Mucosa of descending colon (tissue), 3 donors: ENCODE measurements at places on chromosomes 6 and 20. TPM values are rescaled to one million over a fixed set of nuclear protein-coding genes. Genes with fewer than 3 reads are reported as not detected.
A peak's percentile ranks its signal among the peaks of the same experiment; 100 is the strongest.

GRCh38 chr20:63120808-63121090 lies 95.2 kb downstream of the YTHDF1 start:
- peak; percentile 10 for DNase-seq

DNA sequence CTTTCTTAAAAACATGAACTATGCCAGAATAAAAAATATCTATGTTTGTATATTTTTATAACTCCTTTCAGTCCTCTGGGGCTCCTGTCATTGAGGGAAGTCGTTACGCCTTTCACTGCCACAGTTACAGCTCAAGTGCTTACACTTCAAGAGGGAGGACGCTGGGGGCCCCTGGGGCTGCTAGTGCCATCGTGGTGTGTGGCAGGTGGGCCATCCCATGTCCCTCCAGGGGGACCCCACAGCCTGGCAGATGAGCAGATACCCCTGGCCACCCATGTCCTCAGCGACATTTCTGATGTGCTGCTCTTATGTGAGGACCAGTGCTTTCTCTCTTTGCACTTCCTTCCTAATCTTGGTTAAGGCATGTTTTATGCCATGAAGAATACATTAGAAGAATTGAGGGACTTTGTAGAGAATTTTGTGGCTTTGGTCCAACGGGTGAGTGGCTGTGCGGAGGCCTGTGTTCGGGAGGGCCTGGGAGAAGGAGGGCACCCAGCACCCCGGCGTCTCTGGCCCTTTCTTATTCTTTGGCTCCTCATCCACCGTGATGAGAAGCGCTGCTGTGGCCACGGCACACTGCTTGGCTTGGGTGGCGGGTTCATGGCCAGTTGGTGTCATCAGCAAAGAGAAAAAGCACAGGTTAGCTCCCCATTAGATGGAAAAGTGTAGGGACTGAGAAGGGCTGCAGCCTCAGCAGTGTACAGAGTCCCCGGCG lies 38.3 kb upstream of the SYNJ2 start:
- DNase-seq, result no peak

The LIME1 gene
- total RNA-seq, result 10.8 TPM

DNA sequence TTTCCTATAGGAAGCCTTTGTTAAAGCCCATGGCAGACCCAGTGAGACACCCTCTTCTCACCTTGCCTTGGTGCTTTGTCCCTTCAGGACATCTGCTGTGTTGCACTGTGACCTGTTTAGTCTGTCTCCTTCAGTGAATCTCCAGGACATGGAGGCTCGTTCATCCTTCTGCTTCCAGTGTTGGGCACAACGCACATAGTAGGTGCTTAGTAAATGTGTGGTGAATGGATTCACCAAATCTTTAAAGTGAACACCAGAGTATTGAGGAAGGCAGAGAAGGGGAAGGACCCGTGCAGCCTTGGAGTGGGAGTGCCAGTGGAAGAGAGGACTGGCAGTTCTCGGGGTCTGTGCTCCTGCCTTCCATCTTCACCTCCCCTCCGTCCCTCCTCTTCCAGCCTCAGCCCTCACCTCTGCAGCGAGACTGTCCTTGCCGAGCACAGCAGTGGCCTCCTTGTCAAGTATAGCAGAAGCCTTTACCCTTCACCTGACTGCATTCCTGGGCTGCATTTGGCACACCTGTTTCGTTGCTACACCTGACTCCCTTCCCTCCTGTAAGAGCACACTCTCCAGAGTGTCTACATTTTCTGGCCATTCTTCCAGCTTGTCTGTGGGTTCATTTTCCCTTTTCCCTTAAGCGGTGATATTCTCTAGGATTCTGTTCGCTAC lies 49.2 kb downstream of the ARID1B start:
- no peak for DNase-seq

GRCh38 chr20:49028684-49029083 lies 17.4 kb upstream of the CSE1L start:
- no peak for DNase-seq

GRCh38 chr6:4803343-4803744 lies 27.1 kb downstream of the CDYL start:
- DNase-seq, result no peak
